ENCODE measurements at places on chromosomes 3 and 15.

DNA sequence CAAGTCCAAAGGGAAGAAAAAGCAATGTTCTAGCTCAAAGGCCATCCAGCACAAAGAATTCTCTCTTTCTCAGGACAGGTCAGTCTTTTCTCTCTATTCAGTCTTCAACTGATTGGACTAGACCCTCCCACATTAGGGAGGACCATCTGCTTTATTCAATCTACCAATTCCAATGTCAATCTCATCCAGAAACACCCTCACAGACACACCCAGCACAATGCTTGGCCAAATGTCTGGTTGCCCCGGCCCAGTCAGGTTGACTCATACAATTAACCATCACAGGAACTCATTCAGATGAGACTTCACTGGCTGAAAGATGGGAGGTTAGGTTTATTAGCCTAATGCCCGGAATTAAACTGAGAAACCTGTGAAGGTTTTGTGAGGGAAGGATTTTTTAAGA lies 32.4 kb downstream of the ACAN start:
- DNase-seq, result no peak

GRCh38 chr3:180421221-180421620 lies 180.7 kb upstream of the TTC14 start:
- no peak for DNase-seq

GRCh38 chr3:9040996-9041395 lies 77.7 kb upstream of the RAD18 start:
- no peak for DNase-seq

DNA sequence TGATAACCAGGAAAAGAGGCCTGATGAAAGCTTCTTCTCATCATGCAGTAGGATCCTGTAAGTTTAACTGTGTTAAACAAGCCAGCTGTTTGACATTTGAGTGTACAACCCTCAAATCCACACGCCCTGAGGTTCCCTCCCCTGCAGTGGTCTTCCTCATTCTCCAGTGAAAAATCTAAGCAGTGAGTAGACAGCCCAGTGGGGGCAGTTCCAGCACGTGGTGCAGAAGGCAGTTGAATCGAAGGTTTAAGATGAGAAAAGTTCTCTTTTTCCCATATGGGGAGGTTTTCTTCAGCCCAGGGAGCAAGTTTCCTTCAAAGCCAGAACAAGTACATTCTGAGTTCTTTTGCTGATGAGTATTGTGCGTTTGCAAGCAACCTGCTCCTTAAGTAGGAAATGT lies 174.5 kb downstream of the NR2F2 start:
- no peak for DNase-seq

DNA sequence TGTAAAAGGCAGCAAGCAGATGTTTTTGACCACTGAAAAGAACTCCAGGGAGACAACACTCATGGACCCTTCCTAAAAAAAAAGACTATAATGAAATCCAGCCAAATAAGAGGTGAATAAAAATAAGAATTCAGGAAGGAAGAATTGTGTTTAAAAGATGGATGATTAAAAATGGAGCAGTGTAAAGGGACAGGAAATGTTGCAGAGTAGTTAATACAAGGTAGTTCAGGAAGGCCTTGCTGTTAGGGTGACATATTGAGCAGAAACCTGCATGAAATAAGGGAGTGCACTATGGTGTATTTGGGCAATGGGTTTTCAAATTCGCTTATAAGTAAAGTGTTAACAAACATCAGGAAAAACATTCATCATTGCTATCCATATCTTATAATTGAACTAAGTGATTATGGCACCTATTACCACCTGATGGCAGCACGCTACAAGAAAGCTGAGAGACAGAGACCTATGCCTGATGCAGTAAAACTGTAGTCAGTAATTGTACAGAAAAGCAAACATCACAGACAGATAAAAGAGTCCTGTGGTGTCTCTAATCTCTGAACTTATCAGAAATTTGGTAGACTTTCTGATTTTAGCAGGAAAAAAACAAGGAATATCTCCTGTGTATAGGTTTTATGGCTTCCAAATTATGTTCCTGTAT lies 5.8 kb upstream of the DBR1 start:
- DNase-seq, result peak; percentile 46

GRCh38 chr15:81317642-81318017 lies 6.3 kb downstream of the STARD5 start:
- no peak for DNase-seq

DNA sequence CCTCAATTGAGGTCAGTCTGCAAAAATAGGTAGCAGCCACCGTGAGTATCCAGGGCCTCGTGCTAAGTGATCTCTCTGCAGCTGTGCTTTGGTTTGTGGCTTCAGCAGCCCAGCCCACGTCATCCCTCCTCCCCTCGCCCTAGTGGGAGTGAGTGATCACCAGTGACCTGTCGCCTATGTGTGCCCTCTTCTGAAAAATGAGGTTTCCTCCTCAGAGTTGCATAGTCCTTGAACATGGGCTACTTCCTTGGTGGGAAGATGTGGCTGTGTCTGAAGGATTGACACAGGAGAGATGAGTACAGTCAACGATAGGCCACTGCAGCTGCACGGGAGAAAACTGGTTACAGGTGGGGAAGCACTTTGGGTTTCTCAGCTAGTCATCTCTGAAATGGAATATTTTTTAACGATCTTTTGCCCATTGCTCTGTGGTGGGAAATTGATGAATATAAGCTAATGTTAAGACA lies 144.8 kb upstream of the BHLHE40 start:
- DNase-seq, result peak; percentile 70

- DNase-seq, result no peak
Observed at GRCh38 chr3:107106316-107106715, 270.9 kb upstream of the CCDC54 start.

DNA sequence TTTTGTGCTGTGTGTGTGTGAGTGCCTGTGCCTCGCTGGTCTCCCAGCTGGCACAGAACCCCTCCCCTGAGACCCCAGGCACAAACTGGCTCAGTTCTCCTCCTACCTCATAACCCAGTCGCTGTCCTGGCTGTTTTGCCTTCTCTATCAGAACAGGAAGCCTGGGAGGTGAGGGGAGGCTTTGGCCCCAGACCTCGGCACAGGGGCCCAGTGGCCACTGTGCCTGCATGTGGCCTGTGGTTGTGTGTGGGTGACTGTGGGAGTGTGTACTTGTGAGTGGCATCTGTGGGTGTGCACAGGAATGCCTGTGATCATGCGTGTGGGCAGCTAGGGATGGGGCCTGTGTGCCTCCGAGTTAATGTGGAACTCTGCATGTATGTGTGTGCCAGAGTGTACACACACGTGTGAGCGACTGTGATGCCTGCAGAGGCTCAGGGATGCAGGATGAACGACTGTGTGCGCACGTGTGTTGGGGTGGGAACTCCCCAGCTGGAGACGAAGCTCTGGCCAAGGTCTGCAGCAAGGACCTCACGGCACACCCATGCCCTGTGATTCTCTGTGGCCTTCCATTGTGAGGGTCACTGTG lies 32.3 kb downstream of the PSTPIP1 start:
- no peak for DNase-seq

DNA sequence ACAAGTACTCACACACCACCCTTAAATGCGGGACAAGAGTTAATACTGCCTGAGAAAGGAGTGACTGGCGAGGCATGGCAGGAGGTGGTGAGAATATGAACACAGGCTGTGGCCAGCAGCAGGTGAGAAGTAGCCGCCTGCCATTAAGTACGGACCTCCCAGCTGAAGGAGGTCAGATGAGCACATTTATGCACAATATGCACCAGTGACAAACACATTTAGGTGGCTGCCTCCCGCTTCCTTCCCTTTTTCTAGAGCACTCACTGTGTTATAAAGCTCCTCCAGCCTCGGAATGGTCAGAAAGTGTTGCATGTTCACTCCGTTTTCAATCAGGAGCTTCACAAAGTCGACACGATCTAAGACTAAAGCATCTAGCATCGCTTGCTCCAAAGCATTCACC lies 52.4 kb downstream of the TRPM1 start:
- peak; percentile 50 for DNase-seq

GRCh38 chr15:38374556-38374955 lies 79.4 kb upstream of the FAM98B start:
- DNase-seq, result no peak

DNA sequence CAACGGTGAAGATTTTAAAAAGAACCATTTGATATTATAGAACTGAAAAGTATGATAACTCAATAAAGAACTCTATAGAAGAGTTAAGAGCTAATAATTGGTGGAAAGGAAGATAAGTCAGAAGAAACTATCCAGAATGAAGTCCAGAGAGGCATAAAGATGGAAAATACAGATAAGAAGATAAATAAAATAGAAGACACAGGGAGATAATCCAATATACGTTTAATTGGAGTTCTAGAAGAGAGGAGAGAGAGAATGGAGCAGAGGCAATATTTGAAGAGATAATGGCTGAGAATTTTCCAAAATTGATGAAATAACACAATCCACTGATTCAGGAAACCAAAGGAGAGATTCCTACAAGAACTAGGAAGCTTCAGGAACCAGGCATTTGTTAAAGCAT lies 49.8 kb upstream of the EPHB3 start:
- no peak for DNase-seq

- DNase-seq, result peak; percentile 50
Observed at GRCh38 chr3:51637941-51638471, 33.0 kb upstream of the TEX264 start.

DNA sequence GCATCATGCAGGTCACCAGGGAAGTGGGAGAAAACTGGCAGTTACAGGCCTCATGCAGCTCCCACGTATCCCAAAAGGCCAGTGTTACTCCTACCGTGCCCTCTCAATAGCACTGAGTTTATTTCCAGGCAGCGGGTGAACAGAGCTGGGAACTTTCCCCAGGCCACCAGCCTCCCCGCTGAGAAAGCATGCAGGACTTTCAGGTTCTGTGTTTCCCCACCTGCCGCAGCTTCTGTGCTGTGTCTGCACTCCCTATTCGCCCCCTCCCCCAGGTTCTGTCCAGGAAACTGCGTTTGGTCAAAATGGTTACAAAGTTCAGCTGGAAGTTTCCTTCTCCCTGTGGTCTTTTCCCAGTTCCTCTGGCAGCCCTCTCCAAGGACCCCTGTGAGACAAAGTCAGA lies 21.4 kb downstream of the NEK11 start:
- DNase-seq, result no peak

DNA sequence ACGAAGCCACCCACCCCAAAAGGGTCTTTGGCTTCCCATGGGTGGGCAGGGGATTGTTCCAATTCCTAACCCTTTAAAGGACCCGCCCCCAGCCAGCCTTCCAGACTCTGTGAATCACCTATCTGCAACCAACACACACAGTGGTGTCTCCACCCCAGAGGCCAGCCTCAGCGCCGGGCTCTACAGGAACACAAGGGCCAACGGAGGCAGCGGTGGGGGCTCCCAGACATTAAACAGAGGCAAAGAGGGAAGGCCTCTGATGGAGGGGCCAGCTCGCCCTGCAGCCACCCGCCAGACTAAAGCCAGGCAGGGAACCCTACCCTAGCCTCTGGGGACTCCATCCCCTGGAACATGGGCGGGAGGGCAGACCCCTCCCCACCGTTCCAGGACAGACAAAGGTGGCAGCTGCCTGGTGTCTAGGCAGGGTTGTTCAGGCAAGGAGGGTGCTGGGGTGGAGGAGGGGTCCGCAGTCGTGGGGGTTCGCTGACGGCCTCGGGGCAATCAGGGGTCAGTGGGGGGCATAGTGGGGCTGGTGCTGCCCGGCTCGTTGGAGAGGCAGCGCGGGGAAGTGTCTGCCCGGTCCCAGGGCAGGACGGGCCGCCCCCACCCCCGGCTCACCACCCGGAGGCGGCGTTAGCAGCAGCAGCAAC lies 448 bp downstream of the SHISA5 start:
- DNase-seq, result peak; percentile 25

DNA sequence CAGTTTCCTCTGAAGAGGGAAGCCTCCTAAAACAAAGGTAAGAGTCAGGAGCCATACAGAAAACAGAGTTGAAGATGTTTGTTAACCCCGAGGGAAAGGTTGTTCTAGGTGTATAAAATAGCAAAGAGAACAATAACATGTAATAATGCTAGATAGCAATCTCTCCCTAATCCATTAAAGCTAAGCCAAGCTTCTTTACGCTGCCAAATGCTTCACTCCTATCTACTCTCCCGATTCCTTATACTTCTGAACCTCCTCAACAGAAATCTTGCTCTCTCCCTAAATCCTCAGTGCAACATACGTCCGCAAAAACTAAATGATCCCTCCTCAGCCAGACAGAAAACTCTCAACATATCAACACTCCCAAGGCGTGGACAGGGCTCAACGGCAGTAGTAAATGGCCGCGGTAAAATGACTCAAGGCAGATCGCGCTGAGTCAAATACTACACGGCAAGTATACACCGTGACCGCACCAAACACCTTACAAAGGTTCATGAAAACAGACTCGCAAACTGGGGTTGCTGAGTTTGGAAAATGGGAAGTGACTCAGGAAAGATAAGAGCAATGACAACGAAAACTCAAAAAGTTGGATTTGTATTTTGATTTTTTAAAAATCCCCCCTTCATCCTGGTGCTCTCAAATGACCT lies 682 bp downstream of the CLDND1 start:
- peak; percentile 36 for DNase-seq

DNA sequence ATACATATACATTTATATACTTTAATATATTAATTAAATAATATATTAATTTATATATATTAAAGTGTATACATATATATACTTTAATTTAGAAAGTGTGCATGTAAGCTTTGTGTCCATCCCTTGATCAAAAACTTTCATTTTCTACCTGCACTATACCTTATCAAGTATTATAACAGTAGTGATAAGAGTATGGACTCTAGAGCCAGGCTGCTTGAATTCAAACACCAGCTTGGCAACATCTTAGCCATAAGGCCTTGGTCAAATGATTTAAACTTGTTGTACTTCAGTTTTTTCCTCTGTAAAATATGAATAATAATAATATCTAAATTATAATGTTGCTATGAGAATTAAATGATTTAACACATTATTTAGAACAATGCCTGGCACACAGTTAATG lies 327.6 kb upstream of the NECTIN3 start:
- no peak for DNase-seq

DNA sequence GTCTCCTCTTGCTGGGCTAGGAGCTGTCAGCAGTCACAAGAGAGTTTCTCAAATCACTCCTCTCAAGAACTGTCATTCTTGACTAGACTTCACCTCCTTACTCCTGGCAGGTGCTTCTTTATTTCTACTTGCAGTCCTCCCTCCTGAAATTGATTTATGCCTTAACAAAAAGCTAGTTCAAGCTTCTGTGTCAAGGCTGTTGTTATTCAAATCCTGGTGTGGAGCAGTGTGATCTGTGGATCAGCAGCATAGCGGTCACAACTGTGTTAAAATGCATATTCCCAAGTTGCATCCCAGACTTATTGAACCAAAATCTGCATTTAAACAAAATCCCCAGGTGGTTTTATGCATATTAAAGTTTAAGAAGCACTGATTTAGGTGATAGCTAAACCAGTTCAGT lies 120.7 kb upstream of the MRPL3 start:
- DNase-seq, result no peak

GRCh38 chr15:39323157-39323556 lies 257.7 kb upstream of the THBS1 start:
- no peak for DNase-seq

- no peak for DNase-seq
Observed at GRCh38 chr3:190424108-190424477, 25.6 kb downstream of the TMEM207 start.

DNA sequence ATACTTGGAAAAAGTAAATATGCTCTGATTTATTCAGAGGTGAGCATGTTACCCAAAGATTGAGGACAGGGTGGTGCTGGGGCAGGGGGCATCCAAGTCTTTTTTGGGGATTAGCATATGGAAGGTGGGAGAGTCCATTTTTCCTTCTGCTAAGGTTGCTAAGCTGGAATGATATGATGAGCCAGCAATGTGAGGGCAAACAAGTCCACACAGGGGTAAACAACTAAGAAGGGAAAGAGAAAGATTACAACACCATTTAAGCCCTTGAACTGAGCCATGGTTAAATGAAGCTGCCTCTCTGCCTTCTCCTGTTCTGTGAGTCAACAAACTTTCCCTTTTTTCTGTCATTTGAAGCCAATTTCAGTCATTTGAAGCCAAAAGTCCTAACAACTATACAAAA lies 89.0 kb downstream of the RPL22L1 start:
- DNase-seq, result no peak

- DNase-seq, result peak; percentile 76
Observed at GRCh38 chr3:120559242-120560061, 36.7 kb upstream of the NDUFB4 start.
